ENCODE measurements at places on chromosomes 12 and 14.

- DNase-seq, result no peak
These were observed 81.7 kb downstream of the TNFAIP2 start for GRCh38 chr14:103204852-103205540.

DNA sequence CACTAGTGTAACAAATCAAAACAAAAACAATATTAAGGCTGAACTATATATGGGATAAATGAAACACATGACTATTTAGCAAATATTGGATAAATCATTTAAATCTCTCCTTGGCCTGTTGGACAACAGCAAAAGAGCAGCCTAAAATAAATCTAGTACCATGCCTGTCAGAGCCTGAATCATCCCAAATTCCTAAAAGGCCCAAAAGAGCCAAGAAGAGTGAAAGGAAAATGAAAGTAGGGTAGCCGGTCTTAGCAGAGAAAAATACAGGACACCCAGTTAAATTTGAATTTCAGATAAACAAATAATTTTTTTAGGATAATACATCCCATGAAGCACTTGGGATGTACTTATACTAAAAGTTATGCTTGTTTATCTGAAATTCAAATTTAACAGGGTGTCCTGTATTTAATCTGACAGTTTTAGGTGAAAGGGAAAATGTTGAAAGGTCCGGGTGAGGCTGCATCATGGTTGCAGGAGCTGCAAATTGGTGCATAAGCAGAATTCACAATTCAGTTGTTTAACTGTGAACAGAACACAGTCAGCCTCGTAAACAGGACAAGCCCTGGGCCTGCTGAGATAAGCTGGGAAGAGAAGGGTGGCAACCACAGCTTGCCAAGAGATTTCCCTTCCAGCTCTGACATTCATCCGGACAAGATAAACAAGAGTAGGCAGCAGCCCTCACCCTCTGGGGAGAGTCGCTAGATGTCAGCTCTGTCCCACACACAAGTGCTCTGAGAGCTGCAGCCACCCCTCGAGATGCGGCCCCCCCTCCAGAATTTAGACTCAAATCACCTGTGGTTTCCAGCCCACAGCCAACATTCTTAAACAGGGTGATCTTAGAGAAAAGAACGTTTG, 30.3 kb downstream of the DMAC2L start:
- peak; percentile 41 for DNase-seq

GRCh38 chr12:67892259-67893021, 96.8 kb upstream of the IFNG-AS1 start:
- DNase-seq, result no peak

GRCh38 chr12:87025976-87026375, 769.8 kb upstream of the MGAT4C start:
- DNase-seq, result no peak

DNA sequence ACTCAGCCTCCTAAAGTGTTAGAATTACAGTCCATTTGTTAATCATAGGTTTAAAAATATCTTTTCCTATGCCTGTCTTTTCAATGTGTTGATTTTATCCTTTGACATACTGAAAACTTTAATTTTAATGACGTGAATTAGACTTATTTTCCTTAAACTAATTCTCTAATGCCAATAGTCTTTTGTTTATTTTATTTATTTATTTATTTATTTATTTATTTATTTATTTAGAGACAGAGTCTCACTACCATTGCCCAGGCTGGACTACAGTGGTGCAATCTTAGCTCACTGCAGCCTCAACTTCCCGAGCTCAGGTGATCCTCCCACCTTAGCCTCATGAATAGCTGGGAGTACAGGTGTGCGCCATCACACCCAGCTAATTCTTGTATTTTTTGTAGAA, 694.5 kb downstream of the TRHDE start:
- no peak for DNase-seq
